ENCODE measurements at places on chromosomes 11 and 22.

GRCh38 chr11:59960502-59961381, 3.1 kb upstream of the OOSP4A start:
- no peak for DNase-seq

- no peak for DNase-seq
These were observed 2.4 kb upstream of the ZBTB16 start for GRCh38 chr11:114057147-114057546.

- DNase-seq = no peak
These were observed 72.3 kb upstream of the SEPTIN5 start for GRCh38 chr22:19641983-19642451.

DNA sequence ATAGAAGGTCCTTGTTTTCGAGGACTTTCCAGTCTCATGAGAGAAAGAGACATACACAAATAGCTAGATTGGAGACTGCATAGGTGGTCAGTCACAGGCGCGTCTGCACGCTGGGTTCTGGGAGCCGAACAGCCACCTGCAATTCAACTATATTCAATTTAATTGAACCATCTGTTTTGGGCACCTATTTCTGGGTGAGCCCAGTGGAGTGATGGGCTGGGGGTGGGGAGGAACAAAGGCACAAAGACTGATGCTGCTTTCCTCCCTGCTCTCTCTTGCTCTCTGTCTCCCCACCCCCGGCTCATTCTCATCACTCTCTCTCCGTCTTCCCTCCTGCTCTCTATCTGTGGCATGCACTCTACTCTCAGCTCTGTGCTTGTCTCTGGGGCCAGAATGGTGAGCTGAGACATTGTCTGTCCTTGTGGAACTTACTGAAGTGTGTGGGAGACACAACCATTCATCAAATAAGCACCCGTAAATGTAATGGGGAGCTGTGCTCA, 48.1 kb upstream of the B3GAT1 start:
- DNase-seq = no peak

Data from putamen (tissue), 1 donor.